Cardiac muscle cell (in vitro differentiated cells and primary cell): ENCODE measurements at places on chromosomes 6 and 20. TPM values are rescaled to one million over a fixed set of nuclear protein-coding genes. Genes with fewer than 3 reads are reported as not detected.

The BCLAF1 gene
- polyA plus RNA-seq = 45.1 and 67.3 TPM in 2 replicates

The SLC2A4RG gene
- 46.6 and 58.0 TPM in 2 replicates for polyA plus RNA-seq

The KATNA1 gene
- polyA plus RNA-seq = 22.5 and 34.9 TPM in 2 replicates

The CST2 gene
- polyA plus RNA-seq = not detected in 2 replicates

The EFCAB8 gene
- polyA plus RNA-seq = 0.54 TPM in 1 of 2 replicates, not detected in the other

The DIDO1 gene
- 28.3 and 42.5 TPM in 2 replicates for polyA plus RNA-seq

The PPIL6 gene
- polyA plus RNA-seq = 8.7 and 14.7 TPM in 2 replicates

The KCNS1 gene
- polyA plus RNA-seq = 0.19 TPM in 1 of 2 replicates, not detected in the other

The PRL gene
- not detected in 2 replicates for polyA plus RNA-seq

The C20orf144 gene
- 1.4 and 1.9 TPM in 2 replicates for polyA plus RNA-seq

The VGLL2 gene
- polyA plus RNA-seq = not detected in 2 replicates

The HDGFL1 gene
- not detected in 2 replicates for polyA plus RNA-seq

- DNase-seq = no peak
Observed at GRCh38 chr20:59817406-59817805, 116.0 kb downstream of the SYCP2 start.

GRCh38 chr6:11341867-11342266 lies 109.4 kb upstream of the NEDD9 start:
- DNase-seq = no peak

DNA sequence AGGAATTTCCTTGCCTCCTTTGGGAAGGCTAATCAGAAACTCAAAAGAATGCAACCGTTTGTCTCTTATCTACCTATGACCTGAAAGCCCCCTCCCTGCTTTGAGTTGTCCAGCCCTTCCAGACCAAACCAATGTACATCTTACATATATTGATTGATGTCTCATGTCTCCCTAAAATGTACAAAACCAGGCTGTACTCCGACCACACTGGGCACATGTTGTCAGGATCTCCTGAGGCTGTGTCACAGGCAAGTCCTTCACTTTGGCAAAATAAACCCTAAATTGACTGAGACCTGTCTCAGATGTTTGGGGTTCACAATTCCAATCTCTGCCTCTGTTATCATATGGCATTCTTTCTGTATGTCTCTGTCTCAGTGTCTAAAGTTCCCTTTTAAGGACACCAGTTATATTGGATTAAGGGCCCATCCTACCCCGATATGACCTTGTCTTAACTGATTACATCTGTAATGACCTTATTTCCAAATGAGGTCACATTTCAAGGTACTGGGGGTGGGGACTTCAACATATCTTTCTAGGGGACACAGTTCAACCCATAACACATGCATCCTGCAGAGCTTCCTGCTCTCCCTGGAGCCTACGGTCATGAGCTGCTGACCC lies 513.5 kb upstream of the JARID2 start:
- no peak for DNase-seq

GRCh38 chr20:33450867-33451266 lies 7.3 kb upstream of the SNTA1 start:
- DNase-seq = peak; percentile 37

DNA sequence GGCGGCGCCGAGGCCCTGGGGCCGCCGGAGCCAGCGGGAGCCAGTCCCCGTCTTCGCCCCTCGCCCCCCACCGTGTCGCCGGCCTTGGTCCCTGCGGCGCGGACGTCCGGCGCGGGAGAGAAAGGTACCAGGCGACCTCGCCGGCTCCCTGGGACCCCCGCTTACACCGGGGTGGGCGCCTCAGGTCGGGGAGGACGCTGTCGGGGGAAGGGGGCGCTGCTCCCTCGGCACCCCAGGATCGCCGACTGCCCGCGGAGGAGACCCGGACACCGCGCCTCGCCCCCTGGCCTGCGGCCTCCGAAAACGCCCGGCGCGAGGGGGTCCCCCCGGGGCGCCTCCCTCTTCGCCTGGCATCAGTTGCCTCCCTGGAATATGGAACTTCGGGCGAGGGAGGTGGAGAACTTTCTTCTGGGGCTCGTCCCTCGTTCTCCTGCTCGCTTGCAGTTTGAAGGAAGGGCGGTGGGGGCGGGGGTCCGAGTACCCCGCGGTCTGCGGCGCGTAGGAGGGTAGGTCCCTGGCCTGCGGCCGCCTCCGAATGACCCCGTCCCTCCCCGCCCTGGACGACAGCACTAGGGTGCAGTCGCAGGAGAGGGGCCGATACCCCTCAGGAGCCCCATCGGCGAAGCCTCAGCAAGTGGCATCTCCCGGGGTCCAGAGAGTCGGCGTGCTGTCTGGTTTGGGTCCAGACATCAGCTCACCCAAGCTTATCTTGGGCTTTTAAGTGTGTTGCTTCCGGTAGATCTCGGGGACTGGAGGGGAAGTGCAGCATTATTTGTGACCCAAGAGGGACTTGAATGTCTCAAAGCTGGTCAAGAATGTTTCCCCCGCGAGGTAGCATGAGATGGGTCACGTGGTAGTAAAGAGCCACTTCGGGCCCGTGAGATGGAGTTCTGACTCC lies 549 bp downstream of the ANKRD6 start:
- DNase-seq = peak; percentile 9

DNA sequence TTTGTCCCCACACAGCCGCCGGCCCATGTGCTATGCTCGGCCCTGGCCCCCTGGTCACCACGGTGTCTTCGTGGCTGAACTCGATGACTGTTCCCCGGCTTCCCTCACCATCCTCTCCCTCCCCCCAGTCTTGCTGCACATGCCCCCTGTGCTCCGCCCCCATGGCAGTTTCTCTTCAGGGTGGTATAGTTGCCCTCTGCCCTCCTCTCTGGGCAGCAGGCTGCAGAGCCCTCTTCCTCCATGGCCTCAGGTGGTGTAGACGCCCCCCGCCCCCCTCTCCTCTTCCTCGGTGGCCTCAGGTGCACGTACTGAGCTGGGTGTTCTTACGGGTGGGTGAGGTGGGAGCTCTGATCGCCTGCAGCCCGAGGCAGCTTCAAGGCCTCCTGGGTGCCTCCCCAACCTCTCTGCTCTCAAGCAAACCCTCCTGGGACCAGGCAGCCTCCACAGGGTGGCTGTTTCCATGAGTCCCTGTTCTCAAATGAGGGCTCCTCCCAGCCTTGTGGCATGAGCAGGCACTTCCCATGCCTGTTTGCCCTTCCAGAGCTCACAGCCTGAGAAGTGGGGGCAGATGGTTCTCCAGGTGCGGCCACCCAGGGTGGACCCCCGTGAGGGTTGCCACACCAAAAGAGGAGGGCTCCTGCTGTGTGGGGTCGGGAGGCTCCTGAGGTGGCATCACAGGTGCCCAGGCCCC lies 24.8 kb downstream of the COL20A1 start:
- no peak for DNase-seq

GRCh38 chr6:21953831-21954801 lies 342.7 kb downstream of the PRL start:
- DNase-seq = peak; percentile 62

DNA sequence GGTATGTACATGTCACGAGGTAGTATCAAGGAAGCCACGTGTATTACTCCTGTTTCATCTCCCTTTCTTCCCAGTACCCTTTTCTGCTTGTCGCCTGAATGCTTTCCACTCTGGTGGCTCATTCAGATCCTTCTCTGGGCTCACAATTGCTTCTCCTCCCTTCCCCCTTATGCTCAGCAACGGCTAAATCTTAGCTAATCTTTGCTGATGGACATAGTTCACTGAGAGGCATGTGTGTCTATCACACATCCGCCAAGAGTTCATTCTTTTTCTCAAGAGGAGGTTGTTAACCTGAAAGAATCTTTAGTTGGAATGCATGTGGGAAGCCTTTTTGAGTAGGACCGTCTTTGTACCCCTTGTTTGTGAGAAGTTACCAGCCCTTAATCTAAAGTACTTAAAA lies 25.8 kb upstream of the MROH8 start:
- DNase-seq = peak; percentile 14

GRCh38 chr6:37481711-37482605 lies 17.7 kb downstream of the CCDC167 start:
- no peak for DNase-seq

DNA sequence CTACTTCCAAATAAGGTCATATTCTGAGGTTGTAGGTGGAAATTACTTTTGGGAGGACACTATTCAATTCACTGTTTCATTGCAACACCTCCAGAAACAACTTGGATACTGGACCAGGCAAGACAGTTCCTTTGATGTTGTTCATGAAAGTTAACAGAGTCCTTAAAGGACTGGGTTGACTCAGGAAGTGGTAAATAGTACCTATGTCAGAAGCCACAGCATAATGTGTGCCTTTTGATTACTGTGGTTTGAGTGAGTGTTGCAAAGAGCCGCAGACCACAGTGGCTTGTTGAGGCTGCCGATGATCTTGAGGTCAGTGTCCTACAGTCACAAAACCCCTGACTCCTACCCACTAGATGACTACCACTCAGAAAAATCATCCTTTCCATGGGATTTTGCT lies 10.9 kb downstream of the IL20RA start:
- no peak for DNase-seq

GRCh38 chr20:881051-881782 lies 34.9 kb downstream of the ANGPT4 start:
- DNase-seq = no peak

DNA sequence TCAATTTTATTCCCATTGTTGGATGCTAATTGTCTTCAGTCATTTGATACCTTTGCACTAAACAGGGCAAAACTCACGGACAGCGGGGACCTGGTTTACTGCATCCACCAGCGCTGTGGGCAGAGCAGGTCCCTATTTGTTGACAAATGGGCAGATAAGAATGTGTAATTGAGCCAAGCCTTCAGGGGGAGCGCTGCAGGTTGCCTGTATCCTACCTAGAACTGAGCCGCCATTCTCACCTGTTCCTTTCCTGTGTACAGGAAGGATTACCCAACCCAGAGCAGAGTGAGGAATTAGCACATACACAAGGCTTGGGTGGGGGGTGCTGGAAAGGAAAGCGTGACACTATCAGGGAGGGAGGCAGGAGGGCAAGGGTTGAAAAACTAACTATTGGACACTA lies 89.1 kb upstream of the FOXA2 start:
- DNase-seq = no peak

DNA sequence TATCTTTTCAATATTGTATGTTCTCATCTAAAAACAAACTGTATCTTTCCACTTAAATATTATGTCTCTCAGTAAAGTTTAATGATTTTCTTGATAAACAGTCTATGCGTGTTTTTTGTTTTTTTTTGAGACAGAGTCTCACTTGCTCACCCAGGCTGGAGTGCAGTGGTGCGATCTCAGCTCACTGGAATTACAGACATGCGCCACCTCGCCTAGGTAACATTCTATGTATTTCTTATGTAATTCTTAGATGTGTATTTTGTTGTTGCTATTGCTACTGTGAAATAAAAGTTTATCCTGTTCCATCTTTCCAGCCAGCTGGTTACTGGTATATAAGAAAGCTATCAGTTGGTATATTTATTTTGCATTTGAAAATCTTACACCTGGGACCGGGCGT lies 29.4 kb downstream of the ABHD12 start:
- DNase-seq = no peak

DNA sequence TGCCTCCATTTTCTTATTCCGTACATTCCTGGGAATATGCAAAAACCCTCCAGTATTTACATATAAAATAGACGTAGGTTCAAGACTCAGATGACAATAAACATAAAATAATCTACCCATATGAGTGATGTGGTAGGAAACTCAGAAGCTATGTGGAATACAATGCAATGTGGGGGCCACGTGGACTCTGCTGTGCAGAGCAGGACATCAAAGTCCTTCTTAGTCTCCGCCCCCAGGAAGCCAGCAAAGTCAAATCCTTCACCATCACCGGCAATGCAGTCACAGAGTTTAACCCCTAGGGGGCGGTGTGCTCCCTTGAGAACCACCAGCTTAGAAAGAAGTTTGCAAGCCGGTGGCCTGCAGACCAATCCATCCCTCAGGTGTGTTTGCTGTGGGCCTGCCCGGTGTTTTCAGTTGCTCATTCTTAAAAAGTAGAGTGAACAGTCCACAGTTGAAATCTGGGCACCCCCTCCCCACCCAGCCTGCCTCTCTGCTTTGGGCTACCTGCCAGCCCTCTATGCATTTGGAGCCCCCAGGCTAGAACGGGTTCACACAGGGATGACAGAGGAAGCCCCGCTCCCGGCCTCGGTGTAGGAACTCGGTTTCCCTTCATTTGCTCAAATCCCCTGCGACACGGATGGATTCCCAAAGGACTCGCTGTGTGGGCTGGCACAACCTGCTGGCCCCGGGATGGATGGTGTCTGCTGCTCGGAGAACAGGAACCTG lies 59.9 kb downstream of the SULF2 start:
- peak; percentile 92 for DNase-seq

- no peak for DNase-seq
Observed at GRCh38 chr6:154058963-154059680, 20.1 kb downstream of the OPRM1 start.

DNA sequence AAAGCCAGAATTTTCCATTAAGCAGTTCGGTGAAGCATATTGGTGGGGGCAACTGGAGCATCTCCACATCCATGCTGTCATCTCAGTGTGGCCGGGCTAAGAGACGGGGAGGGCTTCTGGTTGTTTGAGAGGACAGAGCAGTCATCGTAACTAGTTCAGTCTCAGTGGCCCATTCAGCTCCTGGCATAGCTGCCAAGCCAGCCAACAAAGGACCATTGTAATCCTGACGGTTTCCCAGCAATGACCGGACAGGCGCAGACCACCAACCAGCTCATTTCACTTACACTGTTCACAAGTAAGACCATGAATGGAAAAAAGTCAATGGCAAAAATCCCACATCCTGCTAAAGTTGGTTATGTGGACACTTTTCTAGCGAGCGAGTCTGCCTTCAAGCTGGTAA lies 14.9 kb upstream of the HDDC2 start:
- peak; percentile 15 for DNase-seq

DNA sequence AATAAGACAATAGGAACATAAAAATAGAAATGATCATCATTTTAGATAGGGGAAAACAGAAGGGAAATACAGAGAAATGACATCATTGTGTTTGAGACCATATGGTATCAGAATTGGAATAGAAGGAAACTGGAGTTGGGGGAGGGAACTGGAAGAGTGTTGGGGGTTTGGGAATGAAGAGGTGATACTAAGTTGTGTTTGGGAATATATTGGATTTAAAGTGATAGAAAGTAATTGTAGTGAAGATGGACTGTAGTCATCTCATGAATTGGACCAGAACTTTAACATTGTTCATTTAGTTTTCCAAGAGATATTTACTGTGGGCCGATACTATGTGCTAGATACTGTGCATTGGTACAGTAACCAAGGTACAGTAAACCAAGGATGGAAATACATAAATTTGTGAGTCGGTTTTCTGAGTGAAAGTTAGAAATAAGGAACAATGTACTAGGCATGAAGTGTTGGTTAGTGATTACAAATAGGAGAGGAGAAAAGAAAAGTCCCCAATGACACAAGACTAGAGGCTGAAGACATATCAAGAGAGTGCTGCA lies 32.3 kb downstream of the KCNQ5 start:
- no peak for DNase-seq

DNA sequence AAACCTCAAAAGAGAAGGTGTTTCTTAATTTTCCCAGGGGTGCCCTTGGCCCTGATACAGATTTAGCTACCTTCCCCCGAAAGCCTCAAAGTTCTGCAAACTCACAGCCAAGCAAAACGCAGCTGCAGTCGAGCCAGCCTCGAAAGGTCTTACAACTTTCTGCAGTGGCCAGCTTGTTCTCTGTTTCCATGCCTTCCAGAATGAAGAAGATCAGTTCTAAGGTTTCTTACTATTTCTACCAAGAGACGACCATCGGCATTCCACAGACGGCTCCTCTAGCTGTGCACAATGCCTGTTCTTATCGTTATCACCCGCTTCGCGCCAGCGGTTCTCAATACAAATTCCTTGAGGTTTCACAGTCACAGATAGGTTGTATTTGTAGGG lies 28.5 kb upstream of the CCR6 start:
- peak; percentile 7 for DNase-seq

- DNase-seq = no peak
Observed at GRCh38 chr20:59123011-59123677, 40.5 kb upstream of the ZNF831 start.

- DNase-seq = peak; percentile 66
Observed at GRCh38 chr6:110322874-110323242, 35.3 kb downstream of the METTL24 start.

- DNase-seq = no peak
Observed at GRCh38 chr6:46468403-46469010, 22.7 kb downstream of the RCAN2 start.
